ENCODE measurements at places on chromosomes 5 and 9.

- DNase-seq, result no peak
Observed at GRCh38 chr5:1319436-1320256, 24.8 kb upstream of the TERT start.

DNA sequence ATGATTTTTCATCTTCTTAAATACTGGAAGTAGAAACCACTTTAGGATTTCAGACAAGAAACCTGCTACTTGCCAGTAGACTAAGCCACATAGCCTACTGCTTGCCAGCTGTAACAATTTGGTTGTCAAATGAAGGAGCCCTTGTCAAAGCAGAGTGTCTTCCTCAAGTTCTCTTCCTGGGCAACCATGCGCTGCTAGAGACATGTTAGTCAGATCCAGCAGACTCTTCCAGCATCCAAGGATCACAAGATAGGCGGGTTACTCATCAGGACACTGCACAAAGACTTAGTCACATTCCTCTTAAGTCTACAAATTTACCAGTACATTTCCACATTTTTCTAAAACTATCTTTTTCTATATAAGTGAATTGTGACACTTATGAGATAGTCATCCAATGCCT, 24.4 kb downstream of the SKIC3 start:
- DNase-seq, result no peak

- no peak for DNase-seq
Observed at GRCh38 chr9:113278840-113279239, 3.4 kb downstream of the PRPF4 start.

GRCh38 chr5:151897896-151898295, 26.8 kb downstream of the GLRA1 start:
- DNase-seq, result no peak

DNA sequence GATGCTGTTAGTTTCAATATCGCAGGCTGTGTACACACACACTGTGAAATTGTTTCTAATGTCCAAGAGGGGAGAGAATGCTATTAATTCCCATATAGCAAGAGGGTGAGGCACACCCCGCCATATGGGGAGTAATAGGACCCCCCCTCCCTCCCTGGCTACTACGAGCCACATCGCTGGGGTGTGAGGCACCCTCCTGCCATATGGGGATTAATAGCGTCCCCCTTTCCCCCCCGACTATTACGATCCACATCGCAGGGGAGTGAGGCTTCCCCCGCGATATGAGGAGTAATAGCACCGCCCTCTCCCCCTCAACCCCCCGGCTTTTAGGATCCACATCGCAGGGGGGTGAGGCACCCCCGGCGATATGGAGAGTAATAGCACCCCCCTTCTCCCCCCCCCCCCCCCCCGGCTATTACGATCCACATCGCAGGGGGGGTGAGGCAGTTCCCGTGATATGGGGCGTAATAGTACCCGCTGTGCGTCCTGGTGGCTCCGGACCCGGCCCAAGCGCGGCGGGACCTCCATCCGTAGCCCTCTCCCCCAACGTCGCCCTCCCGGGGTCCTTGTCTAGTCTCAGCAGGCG, 494 bp upstream of the STK32A start:
- no peak for DNase-seq

GRCh38 chr5:51347704-51348103, 35.5 kb upstream of the ISL1 start:
- DNase-seq, result no peak

DNA sequence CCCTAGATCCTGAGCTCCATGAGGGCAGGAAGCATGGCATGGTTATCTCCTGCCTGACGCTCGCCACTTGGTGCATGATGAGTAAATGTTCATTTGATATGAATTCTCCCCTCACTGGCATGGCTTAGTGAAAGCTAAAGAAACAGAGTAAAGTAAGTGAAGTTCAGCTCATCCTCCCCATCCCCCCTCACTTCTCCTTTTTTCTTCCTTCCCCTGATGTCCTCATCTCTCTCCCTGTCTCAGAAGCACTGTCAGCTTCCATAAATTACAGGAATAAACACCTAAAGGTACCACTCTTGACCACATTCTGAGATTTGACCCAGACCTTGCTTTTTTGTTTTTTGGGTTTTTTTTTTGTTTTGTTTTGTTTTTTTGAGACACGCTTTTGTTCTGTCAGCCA, 73.3 kb downstream of the SNX18 start:
- DNase-seq, result no peak

GRCh38 chr5:149452007-149452664, 73.0 kb upstream of the IL17B start:
- no peak for DNase-seq

DNA sequence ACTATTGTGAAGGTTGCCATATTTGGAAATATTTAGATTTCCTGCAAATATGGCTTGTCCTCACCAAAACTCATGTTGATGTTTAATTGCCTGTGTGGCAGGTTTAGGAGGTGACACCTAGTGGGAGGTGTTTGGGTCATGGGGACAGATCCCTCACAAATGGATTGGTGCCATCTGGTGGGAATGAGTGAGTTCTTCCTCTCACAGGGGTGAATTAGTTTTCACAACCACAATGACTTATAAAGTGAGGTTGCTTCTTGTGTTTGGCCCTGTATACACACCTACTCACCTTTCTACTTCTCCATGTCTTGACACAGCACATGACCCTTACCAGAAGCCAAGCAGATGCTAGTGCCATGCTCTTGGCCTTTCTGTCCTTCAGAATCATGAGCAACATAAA, 41.1 kb downstream of the ISOC1 start:
- DNase-seq, result no peak

GRCh38 chr9:69333716-69334115, 8.7 kb downstream of the ENTREP1 start:
- no peak for DNase-seq

DNA sequence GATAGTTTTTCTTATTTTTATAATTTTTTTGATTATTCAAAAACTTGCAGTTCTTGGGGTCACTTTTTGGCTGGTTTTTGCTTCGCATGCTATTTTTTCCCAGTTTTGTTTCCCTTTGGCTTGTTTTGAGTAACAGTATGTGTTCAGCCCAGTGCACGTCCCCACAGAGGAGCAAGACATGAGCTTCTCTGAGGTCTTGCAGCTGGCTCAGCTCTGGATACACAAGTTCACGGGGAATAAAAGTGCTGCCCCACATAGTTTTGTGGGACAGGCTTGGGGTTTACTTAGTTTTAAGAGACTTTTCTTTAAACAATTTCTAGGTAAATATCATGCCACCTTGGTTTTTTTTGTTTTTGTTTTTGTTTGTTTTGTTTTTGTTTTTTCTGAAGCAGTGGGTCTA, 297.8 kb upstream of the IRX1 start:
- no peak for DNase-seq

DNA sequence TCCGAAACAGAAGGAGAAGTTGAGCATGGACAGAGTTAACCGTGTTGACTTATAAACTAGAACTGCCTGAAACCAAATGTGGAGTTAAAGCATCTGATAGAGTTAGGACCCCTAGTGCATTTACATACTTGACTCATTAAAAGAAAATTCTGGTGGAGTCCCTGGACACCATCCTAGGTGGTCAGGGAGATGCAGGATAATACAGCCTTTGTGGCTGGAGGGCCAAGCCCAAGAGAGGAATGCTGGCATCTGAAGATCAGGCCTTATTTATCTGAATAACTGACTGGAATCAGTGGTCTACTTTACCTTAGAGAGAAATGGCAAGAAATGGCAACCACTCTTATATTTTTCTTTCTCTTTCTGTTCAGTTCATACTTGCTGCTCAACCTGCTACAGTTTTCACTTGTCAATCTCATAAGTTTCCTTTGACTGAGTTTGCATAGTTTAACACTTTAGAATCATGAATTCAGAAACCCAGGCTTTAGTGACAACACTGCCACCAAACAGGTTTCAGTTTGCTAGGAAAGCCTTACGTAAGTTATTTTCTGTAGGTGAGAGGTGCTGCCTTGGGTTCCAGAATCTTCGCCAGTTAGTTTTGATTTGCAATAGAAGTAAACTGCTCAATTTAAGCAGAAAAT, 10.2 kb downstream of the CMYA5 start:
- DNase-seq, result no peak

DNA sequence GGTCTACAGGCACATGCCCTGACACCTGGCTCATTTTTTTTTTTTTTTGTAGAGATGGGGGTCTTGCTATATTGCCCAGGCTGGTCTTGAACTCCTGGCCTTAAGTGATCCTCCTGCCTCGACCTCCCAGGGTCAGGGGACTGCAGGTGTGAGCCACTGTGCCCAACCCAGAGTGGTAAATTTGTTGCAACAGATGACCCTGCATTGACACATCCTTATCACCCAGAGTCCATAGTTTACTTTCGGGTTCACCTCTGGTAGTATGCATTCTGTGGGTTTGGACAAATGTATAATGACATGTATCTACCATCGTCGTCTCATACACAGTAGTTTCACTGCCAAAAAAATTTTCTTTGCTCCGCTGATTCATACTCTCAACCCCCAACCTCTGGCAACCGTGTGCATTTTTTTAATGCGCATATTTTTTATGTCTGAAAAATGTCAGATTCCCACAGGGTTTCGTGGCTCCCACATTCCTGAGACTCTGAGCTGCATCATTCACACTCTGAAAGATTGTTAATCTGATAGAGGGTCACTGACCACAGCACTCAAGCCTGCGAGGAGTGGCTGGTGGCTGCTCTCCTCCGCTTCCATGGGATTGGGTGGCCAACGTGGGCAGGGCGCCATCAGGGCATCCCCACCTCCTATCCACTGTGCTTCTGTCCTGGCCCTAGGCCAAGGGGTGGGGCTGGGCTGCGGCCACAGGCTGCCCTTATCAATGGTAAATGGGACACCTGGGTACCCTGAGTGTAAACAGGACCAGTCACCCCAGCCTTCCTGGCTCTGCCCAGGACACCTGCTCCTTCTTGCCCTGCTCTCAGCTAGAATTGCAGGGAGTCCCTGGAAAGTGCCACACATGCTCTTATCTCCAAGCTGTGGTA, 9.6 kb downstream of the NDST1 start:
- DNase-seq, result peak; percentile 60

DNA sequence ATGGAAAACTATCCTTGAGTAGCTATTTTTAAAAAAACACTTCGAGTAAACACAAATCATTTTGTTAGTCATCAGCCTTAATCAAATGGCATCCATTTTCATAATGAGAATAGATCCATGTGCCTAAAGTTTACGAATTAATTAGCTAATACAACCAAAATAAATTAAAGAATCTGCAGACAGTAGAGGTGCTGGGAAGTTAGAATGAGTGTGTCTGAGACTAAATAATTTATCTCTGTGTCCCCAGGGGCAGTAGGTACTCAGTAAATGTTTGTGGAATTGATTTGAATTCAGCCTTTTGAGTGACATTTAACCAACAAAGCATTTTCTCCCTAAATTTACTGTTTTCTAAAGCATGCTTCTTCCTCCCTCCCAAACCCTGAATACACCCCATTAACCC, 18.6 kb downstream of the TNFSF15 start:
- no peak for DNase-seq

- no peak for DNase-seq
Observed at GRCh38 chr9:10260501-10260900, 352.3 kb downstream of the PTPRD start.

DNA sequence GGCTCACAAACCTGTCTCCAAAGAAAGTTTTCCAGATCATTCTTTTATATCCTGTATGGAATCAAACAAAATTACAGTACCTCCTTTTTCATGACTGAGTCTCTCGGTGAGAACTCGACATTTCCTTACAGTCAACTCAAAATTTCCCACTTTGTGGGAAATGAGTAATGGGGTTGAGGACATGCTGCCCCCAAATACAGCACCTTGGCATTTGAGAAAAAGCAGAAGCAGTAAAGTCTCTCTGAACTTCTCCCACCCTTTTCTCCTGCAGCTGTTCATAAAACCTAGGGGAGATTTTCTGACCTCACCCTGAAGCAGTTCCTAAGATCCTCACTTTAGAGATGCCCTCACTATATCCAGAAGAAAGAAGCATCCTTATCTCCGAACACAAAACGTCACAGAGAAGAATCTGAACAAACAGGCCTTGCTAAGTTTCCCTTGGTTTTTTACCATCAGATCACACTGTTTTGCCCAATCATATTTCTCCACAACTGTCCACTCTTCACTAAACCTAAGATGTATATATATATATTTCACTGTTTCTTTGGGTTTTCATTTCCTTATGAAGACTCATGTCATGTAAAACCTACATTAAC, 96.1 kb upstream of the APC start:
- DNase-seq, result no peak

GRCh38 chr9:32899181-32899580, 102.2 kb downstream of the APTX start:
- no peak for DNase-seq

DNA sequence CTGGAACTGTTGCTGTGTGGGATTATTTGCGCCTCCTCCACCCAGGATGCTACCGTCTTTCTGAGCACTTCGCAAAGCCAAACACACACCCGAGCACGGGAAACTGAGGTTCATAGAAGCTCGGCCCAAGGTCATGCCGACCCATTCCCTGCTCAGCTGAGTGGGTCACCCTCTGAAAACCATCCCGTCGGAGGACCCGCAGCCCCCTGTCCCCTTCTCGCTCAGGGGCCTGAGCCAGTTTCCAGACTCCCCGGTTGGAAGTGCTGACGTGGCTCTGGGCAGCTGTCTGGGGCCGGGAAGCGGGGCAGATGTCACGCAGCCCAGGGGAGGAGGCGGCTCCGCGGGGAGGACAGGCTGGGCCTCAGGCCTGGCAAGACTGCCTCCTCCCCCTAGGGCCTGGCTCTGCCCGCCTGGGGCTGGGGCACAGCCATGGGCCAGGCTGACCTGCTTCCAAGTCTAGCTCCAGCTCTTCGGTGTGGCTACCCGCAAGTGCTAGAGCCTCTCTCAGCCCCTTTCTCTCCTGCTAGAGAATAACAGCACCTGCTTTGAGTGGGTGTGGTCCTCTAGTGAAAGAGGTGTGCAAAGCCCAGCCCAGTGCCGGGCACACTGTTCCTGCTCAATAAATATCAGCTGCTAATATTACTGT, 9.9 kb upstream of the CXXC5 start:
- DNase-seq, result peak; percentile 97

DNA sequence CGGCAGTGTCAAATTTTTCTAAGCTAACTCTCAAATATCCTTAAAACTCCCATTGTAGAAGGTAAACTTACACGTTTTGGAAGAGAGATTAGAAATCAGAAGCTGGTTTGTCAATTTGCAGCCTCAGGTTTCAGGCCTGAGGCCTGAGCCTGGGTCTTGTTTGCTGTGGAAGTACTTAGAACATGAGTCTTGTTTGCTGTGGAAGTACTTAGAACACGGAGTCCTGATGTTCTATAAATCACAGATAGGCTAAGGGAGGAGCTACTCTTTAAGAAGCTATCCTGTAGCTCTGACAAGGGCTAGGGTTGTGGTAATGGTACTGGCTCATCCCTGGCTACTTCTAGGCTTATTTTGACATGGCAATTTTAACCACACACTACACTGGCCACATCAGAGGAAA, 97.8 kb downstream of the FBXW11 start:
- DNase-seq, result no peak

DNA sequence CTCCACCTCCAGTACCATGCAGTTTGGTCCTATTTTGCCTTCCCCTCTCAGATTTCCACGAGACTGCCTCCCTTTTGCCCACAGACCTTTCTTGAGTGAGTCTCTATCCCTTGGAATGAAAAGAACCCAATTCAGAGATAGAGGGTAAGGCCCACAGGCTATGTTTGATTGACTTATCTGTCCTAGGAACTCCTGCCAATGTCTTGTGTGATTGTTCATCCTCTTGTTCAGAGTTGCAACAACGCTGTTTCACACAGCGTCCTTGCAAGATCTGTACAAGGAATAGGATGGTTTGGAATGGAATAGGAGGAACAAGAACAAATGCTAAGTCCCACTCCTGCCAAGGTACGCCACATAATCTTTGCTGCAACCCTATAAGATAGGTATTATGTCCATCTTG, 142.2 kb upstream of the ABCA1 start:
- DNase-seq, result no peak

Measured in NCI-H2029 (cell line).